ENCODE measurements at places on chromosomes 4 and X. TPM values are rescaled to one million over a fixed set of nuclear protein-coding genes. Genes with fewer than 3 reads are reported as not detected.

GRCh38 chrX:138287205-138287877, 424.2 kb downstream of the FGF13 start:
- no peak for DNase-seq

DNA sequence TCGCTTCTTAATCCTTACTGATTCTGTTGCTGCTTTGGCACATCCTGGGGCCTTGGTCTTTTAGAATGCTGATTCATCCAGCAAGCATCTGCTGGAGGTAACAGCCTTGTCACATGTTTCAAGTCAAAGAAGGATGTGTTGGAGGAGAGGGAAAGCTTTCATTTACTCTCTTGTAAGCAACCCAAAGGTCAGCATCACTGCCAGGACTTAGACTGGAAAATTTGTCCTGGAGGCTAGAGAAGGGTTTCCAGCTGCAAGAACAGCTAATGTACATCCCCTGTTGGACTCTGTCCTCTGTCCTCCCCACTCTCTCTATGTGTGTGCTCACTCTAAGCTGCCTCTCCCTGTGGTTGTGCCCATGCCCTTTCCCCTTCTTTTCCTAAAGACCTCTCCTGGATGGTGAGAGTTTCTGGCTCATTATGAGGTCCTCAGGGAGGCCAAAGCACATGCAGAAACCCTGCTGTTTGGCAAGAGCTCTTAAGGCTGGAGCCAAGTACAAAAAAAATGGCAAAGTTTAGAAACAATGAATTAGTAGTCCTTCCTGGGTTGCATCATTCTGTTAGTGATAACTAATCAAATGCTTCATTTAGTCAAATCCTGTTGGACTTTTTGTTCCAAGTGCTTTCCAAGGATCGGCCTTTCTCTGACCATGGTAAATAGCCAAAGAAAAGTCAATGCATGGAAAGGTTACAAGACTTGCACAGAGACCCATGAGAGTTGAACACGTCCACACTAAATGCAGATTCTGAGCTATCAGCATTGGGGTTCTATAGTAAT, 13.4 kb upstream of the SRPX start:
- DNase-seq: no peak

GRCh38 chr4:46388857-46389256, 1.1 kb downstream of the GABRA2 start:
- no peak for DNase-seq

GRCh38 chr4:55218041-55218440, 92.6 kb upstream of the KDR start:
- DNase-seq: no peak

The MAOA gene
- 43.4 TPM for polyA plus RNA-seq

- DNase-seq: no peak
Observed at GRCh38 chrX:1398431-1399340, 6.8 kb upstream of the SLC25A6 start.

The TSPAN7 gene
- 57.7 TPM for polyA plus RNA-seq

- DNase-seq: no peak
Observed at GRCh38 chrX:46407753-46408130, 137.5 kb downstream of the ZNF674 start.

The DDIT4L gene
- polyA plus RNA-seq: 1.6 TPM

DNA sequence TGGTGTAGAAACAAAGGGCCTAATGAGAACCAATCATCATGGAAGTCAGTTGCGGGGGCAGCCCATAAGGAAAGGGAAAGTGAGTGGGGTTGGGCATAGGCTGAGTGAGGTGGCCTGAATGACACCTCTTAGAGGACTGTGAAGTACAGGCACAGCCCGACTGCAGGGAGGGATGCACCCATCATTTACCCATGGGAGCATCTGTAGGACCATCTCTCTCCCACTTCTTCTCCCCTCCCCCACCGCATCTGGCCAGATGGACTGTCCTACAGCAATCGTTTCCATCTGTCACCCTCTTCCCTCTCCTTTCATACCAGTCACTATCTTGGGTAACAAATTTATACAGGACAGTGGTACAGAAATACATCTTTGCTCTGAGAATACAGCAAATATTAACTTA, 4.2 kb downstream of the STBD1 start:
- DNase-seq: no peak

DNA sequence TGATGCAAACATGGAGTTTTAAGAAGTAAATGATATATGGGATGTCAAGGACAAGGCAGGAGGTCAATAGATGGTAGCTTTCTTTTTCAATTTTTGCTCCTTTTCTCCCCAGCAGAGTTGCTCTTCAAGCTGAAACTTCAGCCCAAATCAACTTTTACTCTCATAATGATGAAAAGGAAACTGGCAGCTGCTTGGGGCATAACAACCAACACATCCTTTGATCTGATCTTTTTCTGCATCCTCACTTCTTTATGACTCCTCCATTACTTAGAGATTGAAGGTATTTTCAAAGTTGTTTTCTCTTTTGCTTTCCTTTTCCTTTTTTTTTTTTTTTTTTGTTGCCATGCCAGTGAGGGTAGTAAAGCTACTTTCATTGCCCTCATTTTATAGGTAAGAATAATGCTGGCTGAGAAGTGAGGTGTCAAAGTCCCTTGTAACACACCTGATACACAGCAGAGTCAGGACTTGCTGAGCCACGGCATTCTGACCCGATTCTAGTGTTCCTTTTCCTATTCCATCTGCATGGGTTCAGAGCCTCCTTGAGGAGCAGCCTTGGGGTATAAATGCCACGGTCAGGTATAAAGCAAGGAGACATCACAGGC, 26.9 kb downstream of the SLC2A9 start:
- no peak for DNase-seq

DNA sequence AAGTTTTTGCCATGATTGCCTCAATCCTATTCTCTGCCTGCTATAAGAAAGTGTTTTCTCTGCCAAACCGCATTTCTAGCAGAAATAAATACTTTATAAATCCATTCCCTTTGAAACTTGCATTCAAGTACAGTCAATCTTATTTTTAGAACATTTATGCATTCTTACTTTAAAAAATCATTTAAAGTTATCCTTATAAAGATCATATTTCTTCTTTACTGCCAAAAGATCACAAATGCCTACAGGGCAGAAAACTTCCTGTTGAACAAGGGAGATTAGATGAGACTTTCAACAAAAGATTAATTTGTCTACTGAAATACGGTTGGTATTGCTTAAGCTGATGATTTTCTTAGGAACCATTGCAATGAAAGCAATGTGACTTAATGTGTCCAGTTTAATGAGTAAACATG, 207.2 kb upstream of the SLIT2 start:
- DNase-seq: no peak

DNA sequence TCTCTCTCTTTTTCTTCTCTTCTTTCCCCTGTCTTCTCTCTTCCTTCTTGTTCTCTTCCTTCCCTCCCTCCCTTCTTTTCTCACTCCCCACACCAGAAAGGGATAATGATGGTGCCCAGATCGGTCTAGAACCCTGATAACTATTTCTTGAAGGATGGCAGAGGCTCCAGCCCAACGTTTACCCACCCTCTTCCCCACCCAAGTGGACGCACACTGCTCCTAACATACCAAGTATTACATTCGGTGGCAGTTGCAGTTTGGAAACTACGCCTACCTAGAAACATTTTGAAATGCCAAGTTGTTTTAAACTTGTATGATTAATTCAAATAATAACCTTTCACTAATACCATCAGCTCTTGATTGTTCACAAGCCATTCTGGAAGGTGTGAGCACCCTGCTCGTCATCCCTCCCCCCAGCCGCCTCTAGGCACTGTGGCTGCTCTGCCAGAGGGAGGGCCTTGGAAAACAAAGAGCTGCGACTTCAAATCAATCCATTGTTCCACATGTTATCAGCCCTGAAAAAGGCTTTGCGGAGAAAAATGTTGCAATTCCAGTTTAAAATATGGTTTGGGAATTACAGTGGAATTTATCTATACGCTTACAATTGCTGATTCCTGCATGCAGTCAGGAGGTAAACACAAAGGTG, 1017.5 kb upstream of the TENM3 start:
- no peak for DNase-seq

The VCX2 gene
- polyA plus RNA-seq: not detected
